ENCODE measurements at places on chromosomes 16 and 17. TPM values are rescaled to one million over a fixed set of nuclear protein-coding genes. Genes with fewer than 3 reads are reported as not detected.

DNA sequence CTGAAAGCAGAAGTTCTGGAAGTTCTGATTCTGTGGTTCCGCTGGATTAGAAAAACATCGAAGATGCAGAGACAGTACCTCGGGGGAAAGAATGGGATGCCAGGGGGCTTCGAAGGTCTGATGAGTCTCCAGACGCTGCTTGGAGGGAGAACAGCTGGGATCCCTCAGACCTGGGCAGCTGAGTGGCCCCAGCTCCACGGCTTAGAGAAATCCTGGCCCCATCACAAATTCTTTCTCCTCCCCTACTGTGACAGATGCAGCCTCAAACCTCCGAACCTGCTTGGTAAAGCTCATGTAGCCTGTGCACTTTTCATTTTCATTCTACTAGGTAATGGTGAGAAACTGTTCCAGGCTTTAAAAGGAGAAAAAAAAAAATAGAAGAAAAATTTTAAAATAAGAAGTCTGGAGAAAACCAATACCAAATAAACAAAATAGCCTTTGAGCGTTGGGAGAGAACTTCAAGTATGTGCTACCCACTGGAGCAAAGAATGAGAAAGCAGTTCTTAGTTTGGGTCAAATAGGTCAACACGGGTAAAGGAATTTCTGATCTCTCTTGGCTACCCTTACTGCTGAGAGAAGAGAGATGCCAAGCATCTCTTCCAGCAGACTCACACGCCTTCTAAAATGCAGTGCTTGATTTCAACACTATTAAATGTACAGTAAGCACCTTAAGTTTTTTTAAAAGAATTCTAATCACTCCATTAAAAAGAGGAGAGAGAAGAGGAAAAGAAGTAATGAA, 19.9 kb downstream of the MAF start:
- no peak for DNase-seq

DNA sequence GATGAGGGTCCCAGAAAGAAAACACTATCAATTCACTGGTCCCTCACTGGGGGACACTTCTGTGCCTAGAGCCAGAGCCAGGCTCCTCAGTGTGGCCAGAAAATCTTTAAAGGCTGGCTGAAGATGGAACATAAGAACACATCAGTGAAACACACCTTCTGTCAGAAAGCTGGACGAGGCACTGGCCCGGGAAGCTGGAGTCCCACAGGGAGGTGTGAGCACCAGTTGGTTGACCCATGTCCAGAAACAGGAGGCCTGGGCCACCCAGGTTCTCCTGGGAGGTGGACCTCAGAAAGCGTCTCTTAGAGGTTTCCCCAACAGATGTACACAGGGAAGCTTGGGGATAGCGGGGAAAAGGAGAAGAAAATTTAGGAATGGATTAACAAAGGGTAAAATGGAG, 56.2 kb upstream of the ALDH3A2 start:
- no peak for DNase-seq

COQ9 gene
- 29.0 TPM for total RNA-seq

FOXN1 gene
- total RNA-seq: not detected

MYL11 gene
- total RNA-seq: 1.2 TPM
